Psoas muscle (tissue), 8 donors: ENCODE measurements at places on chromosomes 7 and 10.

DNA sequence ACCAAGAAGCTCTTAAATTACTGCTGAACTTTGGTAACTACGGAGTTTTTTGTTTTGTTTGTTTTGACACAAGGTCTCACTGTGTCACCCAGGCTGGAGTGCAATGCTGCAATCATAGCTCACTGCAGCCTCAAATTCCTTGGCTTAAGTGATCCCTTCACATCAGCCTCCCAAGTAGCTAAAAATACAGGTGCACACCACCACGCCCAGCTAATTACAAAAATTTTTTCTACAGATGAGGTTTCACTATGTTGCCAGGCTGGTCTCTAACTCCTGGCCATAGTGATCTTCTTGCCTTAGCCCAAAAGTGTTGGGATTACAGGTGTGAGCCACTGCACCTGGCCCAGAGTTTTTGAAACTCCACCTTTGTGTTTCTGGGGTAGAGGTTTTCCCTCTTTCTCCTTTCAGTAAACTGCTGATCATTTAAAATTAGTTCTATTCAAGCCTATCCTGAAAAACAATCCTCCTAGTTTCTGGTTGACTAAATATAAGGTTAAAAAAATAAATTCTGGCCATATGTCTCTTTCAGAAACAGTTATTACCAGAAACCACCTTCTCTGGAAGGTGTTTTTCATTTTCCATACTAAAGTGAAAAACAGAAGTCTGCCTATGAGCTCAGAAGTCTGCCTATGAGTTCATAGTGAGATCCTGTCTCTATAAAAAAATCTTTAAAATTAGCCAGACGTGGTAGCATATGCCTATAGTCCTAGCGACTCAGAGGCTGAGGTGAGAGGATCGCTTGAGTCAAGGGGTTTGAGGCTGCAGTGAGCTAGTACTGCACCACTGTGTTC is 63.9 kb downstream of the VOPP1 start:
- no peak for DNase-seq

GRCh38 chr7:117116211-117116610 is 162.9 kb downstream of the ST7 start:
- DNase-seq = no peak

DNA sequence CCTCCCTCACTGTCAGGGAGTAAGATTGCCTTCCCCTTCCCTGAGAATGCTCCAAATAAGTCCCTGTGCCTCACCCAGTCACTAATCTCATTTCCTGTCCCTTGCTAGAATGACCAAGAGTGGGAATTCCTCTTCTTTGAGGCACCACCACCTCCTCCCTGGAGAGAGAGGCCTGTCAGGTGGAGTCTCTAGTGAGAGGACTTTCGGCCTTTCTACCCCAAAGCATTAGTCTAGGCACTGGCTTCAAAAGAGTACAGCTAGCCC is 145.0 kb downstream of the PTPN20 start:
- DNase-seq = no peak

GRCh38 chr10:75475460-75476182 is 44.2 kb downstream of the LRMDA start:
- DNase-seq = no peak

- DNase-seq = no peak
Measured at GRCh38 chr10:4111643-4112042, 326.6 kb upstream of the KLF6 start.

DNA sequence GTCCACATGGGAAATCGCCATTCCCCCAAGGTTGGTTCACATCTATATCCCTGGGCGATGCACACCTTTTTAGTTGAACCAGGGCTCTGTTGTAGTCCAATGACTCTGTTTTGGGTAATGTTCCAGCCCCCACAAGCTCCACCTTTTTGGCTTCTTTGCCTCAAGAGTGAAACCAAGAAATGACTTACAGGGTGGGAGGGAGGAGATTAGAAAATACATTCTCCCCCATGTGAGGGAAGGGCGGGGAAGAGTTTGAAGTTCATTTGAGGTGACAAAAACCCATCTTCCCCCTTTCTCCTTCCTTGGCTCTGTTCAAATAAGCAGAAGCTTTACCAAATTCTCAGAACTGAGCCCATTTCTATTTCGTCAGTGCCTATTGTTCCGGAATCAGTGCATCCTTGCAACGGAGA is 82.8 kb downstream of the GATA3 start:
- no peak for DNase-seq

GRCh38 chr10:14377591-14378175 is 47.0 kb upstream of the FRMD4A start:
- no peak for DNase-seq

DNA sequence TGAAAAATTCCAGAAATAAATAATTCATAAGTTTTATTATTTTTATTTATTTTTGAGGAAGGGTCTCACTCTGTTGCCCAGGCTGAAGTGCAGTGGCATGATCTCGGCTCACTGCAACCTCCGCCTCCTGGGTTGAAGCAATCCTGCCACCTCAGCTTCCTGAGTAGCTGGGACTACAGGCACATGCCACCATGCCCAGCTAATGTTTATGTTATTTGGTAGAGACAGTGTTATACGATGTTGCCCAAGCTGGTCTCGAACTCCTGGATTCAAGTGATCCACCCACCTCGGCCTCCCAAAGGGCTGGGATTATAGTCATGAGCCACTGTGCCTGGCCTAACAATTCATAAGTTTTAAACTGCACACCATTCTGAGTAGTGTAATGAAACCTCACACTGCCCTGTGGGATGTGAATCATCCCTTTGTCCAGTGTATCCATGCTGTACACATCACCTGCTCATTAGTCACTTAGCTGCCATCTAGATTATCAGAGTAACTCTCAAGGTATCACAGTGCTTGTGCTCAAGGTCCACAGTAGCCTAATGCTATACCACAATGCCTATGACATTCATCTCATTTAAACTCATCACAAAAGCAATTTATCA is 17.9 kb downstream of the RTKN2 start:
- no peak for DNase-seq

- DNase-seq = no peak
Measured at GRCh38 chr10:59537501-59537900, 172.1 kb downstream of the SLC16A9 start.

DNA sequence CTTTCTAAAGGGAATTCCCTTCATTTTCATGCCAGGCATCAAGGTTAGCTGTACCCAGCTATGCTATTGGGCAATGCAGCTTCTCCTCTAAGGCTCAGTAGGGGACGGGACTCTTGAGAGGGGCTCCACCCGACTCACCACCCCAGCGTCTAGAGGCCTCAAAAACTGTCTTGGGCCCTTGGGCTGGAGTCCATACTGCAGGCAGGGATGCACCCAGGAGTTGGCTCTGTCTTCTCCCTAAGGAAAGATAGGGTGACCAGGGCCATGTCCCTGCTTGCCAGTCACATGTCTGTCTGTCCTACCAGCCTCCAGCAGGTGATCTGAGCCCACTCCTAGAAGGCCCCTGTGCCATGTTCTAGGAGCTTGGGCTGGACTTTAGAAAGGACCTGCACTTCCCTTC is 1.2 kb downstream of the OPN4 start:
- no peak for DNase-seq

DNA sequence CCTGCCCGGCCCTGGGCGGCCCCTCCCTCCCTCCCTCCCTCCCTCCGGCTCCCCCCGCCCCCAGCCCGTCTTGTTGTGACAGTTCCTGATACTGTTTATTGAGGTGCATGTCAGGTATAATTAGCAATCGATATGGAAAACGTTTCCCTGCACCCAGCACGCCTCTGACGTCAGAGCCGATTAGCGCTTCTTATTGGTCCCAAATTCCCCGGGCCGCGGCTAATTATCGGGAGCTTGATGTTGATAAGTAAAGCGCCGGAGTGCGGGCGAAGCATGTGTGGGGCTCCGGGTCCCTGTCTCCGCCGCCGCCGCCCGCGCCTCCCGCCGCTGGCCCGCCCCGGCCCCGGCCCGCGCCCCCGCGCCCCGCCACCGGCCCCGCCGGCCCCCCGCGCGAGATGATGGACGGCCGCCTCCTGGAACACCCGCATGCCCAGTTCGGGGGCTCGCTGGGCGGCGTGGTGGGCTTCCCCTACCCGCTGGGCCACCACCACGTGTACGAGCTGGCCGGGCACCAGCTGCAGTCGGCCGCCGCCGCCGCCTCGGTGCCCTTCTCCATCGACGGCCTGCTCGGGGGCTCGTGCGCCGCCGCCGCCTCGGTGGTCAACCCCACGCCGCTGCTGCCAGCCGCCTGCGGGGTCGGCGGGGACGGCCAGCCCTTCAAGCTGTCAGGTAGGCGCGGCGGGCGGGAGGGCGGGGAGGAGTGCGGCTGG is at the start of gene UNCX:
UNCX (plus strand) TSS at position 250 of the 710 bp plus-strand sequence; CDS start at position 396, 146 bp downstream.
- DNase-seq = no peak

DNA sequence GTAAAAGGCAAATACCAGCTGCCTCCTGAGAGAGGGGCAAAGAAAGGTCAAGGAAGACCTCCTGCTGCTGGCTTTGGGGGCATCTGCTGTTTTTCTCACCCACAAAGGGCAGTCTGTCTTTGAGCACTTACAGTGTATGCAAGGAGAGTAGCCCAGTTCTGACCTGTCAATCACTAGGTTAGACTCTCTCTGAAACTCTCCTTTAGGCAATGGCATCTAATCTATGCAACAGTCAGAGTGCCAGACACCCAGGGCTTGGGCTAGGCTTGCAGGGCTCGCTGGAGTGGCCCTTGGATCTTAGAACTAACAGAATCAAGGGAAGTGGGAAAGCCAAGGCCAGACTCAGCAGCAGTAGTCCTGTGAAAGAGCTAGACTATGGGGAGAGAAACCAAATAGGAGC is 522.9 kb downstream of the NRG3 start:
- no peak for DNase-seq
